ENCODE measurements at places on chromosomes 12 and 14. TPM values are rescaled to one million over a fixed set of nuclear protein-coding genes. Genes with fewer than 3 reads are reported as not detected.
A peak's percentile ranks its signal among the peaks of the same experiment; 100 is the strongest.

DNA sequence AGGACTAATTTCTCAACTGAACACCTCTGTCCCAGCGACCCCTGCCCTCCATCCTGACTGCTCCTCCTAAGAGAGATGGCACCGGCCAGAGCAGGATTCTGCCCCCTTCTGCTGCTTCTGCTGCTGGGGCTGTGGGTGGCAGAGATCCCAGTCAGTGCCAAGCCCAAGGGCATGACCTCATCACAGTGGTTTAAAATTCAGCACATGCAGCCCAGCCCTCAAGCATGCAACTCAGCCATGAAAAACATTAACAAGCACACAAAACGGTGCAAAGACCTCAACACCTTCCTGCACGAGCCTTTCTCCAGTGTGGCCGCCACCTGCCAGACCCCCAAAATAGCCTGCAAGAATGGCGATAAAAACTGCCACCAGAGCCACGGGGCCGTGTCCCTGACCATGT, 756 bp downstream of the RNASE7 start:
- no peak for DNase-seq

- DNase-seq = no peak
These were observed 507.0 kb downstream of the SNAPC1 start for GRCh38 chr14:62269204-62269603.

- no peak for DNase-seq
These were observed 163.3 kb upstream of the SLC38A2 start for GRCh38 chr12:46535907-46536306.

The KRT6C gene
- total RNA-seq = not detected

DNA sequence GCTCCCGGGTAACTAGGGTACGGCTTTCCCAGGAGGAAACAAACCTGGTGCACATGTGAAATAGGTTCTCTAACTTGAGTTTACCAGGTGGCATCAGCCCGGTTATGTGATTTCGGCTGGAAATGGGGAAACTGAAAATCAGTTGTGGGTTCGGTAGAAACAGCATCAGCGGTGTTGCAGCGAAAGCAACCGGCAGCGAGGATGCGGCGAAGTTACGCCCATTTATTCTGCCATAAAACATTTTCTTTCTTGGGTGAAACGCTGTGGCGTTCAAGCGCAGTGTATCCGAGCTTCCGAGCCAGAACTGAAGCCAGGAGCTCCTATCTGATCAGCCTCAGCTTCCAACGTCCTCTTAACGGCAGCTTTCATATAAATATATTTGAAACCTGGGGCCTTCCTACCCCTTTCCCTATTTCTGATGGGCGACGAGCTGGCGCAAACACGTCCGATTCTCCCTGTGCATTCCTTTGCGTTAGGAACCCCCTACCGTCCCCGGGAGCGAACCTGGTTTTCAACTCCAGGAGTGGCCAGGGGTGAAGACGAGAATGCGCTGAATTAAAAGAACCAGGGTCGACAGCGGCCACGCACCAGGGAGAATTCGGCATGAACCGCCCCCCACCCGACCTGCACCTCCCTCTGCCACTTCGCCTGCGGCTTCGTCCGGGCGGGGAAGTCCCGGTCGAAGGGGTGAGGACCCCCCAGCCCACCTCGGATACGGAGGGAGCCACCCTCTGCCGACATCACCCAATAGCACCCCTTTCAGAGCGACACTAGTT, 1.6 kb downstream of the DPF3 start:
- peak; percentile 27 for DNase-seq

GRCh38 chr12:64675795-64676194, 65.5 kb downstream of the RASSF3 start:
- peak; percentile 61 for DNase-seq

- peak; percentile 8 for DNase-seq
These were observed 77.9 kb downstream of the SPATA7 start for GRCh38 chr14:88463318-88463717.

GRCh38 chr12:130104571-130105106, 57.6 kb upstream of the FZD10 start:
- no peak for DNase-seq

The PMEL gene
- total RNA-seq = 2.1 TPM

The CCT2 gene
- total RNA-seq = 379 TPM

GRCh38 chr12:56193025-56193578, 3.8 kb upstream of the SMARCC2 start:
- peak; percentile 85 for DNase-seq

DNA sequence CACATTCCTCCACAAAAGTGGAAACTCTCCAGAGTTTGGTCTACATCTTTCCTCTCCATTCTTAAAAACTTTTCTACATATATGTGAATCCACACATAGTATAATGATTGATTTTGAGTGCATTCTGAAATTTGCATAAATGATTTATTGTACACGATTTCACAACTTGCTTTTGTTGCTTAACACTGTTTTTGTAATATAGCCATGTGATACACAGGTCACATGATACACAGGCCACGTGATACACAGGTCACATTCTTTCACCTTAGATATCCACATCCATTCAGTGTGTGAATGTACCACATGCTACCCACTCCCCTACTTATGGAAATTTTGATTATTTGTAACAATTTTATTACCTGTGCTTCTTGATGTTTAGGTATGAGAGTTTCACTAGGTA, 319.1 kb downstream of the ZFP36L1 start:
- DNase-seq = no peak

GRCh38 chr12:39297891-39298290, 145.0 kb downstream of the KIF21A start:
- DNase-seq = no peak

GRCh38 chr12:123853396-123854070, 91.4 kb downstream of the DNAH10 start:
- no peak for DNase-seq

DNA sequence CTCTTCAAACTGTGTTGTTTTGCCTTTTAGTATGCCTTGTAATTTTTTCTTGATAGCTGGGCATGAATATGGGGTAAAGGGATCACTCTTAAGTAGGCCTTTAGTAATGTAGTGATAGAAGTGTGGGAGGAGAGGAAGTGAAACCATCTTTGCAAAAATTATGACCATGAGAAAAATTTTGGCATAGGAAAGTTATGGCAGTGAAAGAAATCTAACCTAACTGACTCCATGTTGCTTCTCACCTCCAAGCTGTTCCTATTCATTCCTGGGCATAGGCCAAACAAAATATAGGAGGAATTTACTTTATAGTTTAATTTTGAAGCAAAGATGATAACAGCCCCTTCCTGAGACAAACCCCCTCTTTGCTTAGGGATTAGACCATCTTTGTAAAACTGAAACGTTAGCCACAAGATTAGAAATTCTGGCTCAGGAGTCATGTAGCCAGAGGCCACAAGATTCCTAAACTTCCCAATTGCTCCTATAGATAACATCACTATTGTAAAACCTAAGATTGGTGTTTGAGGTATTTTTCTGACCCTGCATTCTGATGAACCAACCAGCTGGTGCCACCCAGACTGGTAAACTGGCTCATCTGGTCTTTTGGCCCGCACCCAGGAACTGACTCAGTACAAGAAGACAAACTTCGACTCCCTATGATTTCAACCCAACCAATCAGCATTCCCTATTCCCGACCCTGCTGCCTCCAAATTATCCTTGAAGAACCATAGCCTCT, 45.8 kb downstream of the CRADD start:
- DNase-seq = peak; percentile 59

- no peak for DNase-seq
These were observed 2.9 kb downstream of the ACVRL1 start for GRCh38 chr12:51910168-51910567.

DNA sequence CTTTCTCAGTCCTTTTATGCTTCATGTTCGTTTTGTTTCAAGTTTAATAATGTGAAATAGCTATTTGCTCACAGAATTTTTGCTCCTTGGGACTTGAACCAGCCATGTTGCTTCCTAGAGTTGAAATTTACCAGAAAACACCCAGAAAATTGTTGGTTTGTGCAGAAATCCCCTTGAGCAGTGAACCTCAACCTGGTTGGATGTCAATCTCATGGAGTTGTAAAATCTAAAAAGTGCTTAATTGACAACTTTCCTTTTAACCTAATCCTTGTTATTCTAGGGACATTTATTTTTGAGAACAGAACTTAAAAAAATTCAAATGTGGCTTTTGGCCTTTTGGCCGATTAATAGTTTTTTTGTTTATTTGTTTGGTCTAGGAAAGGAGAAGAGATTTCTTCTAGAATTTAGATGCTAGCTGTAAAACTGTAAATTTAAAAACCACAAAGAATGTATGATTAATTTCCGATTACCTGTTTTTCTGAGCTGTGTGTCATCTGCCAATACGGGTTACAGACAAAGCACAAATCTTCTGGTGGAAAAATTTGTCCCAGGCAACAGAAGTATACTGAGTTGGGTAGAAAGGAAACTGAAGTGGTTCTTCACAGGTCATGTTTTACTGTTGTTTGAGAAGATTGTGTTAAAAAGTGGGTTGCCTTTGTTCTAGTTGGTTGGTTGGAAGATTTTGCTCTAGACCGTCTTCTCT, 154.4 kb downstream of the FUT8 start:
- DNase-seq = no peak
